Upper lobe of left lung (tissue), 6 donors: ENCODE measurements at places on chromosomes 7 and 10. TPM values are rescaled to one million over a fixed set of nuclear protein-coding genes. Genes with fewer than 3 reads are reported as not detected.

Gene CH25H
- 11.0 TPM for total RNA-seq

Gene TNRC18
- total RNA-seq = 101 TPM

Gene IQUB
- total RNA-seq = 0.67 TPM

Gene AKR1C3
- total RNA-seq = 136 TPM

GRCh38 chr10:119401671-119402395 lies 140.7 kb downstream of the RGS10 start:
- no peak for DNase-seq
